Activated CD8-positive, alpha-beta T cell treated with anti-CD3 and anti-CD28 coated beads, Interleukin-2, amount 10 ng/mL, durations not matched to agents 7 days and 5 days (primary cell): ENCODE measurements at places on chromosomes 1 and 21. TPM values are rescaled to one million over a fixed set of nuclear protein-coding genes. Genes with fewer than 3 reads are reported as not detected.

Gene HORMAD1
- not detected for total RNA-seq

Gene S100A7
- total RNA-seq: not detected

Gene ST6GALNAC5
- not detected for total RNA-seq

Gene KRTAP13-2
- total RNA-seq: not detected

Gene TTC22
- 5.0 TPM for total RNA-seq

Gene TTLL10
- total RNA-seq: 0.90 TPM

Gene INKA2
- 4.3 TPM for total RNA-seq

Gene CLDN19
- not detected for total RNA-seq

Gene LCE1E
- total RNA-seq: not detected

Gene CRP
- total RNA-seq: not detected

Gene ASPM
- 87.9 TPM for total RNA-seq

Gene SYT14
- not detected for total RNA-seq

DNA sequence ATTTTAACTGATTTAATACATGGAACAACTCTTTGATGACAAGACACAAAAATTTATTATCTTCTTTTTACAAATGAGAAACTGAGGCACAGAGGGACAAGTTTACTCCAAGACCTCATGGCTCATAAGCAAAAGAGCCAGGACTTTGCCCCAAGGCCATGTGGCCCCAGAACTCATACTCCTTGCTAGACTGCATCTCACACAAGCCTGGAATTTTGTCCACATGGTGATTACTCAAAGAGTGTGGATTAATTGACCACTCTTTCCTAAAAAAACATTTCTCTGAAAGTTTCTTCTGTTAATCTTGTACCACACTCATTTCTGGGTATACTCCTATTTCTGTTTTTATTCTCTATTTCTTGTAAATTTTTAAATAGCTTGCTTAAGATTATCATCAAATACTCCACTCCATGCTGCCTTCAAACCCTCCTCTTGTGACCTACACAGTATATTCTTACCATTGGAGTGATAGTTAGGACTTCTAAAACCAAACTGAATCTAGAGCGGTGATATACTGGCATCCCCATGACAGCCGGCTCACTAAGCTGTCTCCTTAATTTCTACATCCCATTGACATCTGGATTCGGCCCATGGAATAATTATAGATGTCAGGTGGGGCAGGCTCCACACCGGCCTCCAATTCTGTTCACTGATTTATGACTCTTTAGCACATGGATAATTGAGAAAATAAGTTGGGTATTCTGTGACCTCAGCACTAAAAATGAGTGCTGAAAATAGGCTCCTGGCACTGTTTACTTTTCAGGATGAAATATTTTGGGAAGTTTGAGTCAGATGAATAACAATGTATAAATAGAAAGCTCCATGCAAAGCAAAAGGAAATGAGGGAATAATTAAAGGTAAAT is 16.1 kb downstream of the RGS4 start:
- no peak overlapping the region for H3K4me3 ChIP-seq
- H3K36me3 ChIP-seq: no peaks in the 10 kb centered on the region
- no peak for DNase-seq

- peaks cover 32% of the 10 kb centered on the region for H3K4me1 ChIP-seq
- DNase-seq: no peak
- H3K27ac ChIP-seq: no peak overlapping the region
- H3K27me3 ChIP-seq: peaks cover 12% of the 10 kb centered on the region
- H3K36me3 ChIP-seq: no peaks in the 10 kb centered on the region
Measured at GRCh38 chr1:228861832-228862180, 126.5 kb downstream of the RHOU start.

DNA sequence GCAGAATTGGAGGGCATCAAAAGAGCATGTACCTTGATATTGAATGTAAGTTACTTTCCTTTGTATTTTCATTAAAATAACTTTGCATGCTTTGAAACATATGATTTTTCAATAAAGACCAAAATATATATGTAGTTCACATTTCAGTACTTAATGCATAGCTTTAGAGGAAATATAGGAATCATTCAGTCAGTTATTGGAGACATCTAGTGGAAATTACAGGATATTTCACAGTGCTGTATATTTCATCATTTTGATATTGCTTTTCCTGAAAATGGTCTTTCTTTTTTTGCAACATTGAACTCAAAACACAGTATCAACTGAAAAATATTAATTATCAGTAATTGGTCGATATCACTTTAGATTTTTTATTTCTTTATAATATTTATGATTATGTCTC is 375.8 kb downstream of the NCAM2 start:
- no peak overlapping the region for H3K27ac ChIP-seq
- no peak overlapping the region for H3K4me3 ChIP-seq
- no peak for DNase-seq
- no peaks in the 10 kb centered on the region for H3K36me3 ChIP-seq
- no peaks in the 10 kb centered on the region for H3K4me1 ChIP-seq

- H3K4me1 ChIP-seq: peaks cover 6% of the 10 kb centered on the region
- H3K36me3 ChIP-seq: no peaks in the 10 kb centered on the region
- H3K27me3 ChIP-seq: no peaks in the 10 kb centered on the region
- H3K27ac ChIP-seq: no peak overlapping the region
Measured at GRCh38 chr21:46149205-46149901, 6.0 kb downstream of the FTCD start.

DNA sequence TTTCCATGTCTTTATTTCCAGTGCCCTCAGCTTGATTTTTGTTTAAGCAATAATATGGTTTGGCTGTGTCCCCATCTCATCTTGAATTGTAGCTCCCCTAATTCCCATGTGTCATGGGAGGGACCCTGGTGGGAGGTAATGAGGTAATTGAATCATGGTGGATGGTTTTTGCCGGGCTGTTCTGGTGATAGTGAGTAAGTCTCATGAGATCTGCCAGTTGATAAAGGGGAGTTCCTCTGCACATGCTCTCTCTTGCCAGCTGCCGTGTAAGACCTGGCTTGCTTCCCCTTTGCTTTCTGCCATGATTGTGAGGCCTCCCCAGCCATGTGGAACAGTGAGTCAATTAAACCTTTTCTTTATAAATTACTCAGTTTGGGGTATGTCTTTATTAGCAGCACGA is 559.6 kb upstream of the ADAMTS5 start:
- no peak overlapping the region for H3K4me3 ChIP-seq
- no peak overlapping the region for H3K27ac ChIP-seq
- no peaks in the 10 kb centered on the region for H3K27me3 ChIP-seq
- no peak for DNase-seq

GRCh38 chr21:46039891-46040660 is 57.8 kb upstream of the COL6A2 start:
- H3K4me1 ChIP-seq: no peaks in the 10 kb centered on the region
- H3K36me3 ChIP-seq: no peaks in the 10 kb centered on the region
- H3K4me3 ChIP-seq: no peak overlapping the region
- no peak overlapping the region for H3K27ac ChIP-seq

GRCh38 chr1:228150461-228151179 is 890 bp downstream of the GJC2 start:
- no peaks in the 10 kb centered on the region for H3K27me3 ChIP-seq
- no peak overlapping the region for H3K4me3 ChIP-seq
- no peak for DNase-seq
- H3K4me1 ChIP-seq: peaks cover 21% of the 10 kb centered on the region

DNA sequence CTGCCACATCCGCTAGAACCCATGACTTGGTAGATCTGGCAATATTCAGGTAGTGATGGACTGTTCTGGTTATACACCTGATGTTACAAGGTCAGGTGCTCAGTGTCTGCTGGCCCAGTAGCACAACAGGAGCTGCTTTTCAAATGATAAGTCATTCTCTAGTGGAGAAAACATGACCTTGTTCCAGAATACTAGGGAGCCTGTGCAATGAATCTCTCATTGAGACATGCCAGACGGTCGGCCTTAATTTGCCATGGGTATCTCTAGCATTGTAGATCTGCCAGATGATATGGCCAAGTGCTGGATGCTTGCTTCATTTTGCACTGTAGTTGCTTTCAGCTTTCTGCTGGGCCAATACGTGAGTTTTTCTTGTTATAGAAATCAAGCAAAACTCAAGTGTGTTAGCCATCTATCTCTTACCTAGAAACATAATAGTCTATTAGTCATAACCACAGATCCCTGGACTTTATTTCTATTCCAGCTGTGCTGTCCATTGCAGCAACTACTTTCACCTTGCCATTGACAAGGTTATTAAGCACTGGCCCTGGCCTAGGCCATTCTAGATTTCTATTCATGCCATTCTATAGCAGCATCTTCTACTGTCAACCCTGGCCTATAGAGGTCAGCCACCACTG is 13.9 kb upstream of the CENPF start:
- no peaks in the 10 kb centered on the region for H3K36me3 ChIP-seq
- H3K4me3 ChIP-seq: no peak overlapping the region
- peaks cover 6% of the 10 kb centered on the region for H3K27me3 ChIP-seq

DNA sequence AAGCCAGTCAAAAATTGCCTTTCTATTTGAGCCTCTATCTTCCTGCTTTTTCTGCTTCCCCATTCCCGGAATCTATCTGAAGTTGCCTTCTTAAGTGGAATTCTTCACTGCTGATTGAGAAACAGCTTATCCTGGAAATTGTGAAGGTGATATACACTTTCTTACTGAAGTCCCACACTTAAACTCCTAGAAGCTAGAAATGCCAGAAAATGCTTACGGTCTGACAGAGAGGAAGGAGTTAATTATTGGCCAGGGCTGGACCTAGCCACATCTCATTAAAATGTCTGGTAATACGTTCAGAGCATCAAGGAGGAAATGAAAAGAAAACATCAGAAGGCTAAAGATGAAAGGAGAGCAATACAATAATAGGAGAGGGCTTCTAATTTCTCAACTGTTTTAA is 292.5 kb upstream of the SNX7 start:
- no peaks in the 10 kb centered on the region for H3K36me3 ChIP-seq
- H3K27me3 ChIP-seq: peaks cover 6% of the 10 kb centered on the region
- H3K27ac ChIP-seq: no peak overlapping the region
- no peak overlapping the region for H3K4me3 ChIP-seq
- DNase-seq: no peak
- no peaks in the 10 kb centered on the region for H3K4me1 ChIP-seq

GRCh38 chr1:52792036-52792435 is 50.5 kb upstream of the ZYG11A start:
- no peak for DNase-seq
- no peaks in the 10 kb centered on the region for H3K4me1 ChIP-seq
- H3K36me3 ChIP-seq: no peaks in the 10 kb centered on the region
- H3K4me3 ChIP-seq: no peak overlapping the region

- H3K27ac ChIP-seq: no peak overlapping the region
- DNase-seq: peak; percentile 62
- H3K27me3 ChIP-seq: peaks cover 19% of the 10 kb centered on the region
- H3K36me3 ChIP-seq: no peaks in the 10 kb centered on the region
- no peaks in the 10 kb centered on the region for H3K4me1 ChIP-seq
- no peak overlapping the region for H3K4me3 ChIP-seq
Measured at GRCh38 chr1:8015036-8015808, 10.9 kb downstream of the ERRFI1 start.

DNA sequence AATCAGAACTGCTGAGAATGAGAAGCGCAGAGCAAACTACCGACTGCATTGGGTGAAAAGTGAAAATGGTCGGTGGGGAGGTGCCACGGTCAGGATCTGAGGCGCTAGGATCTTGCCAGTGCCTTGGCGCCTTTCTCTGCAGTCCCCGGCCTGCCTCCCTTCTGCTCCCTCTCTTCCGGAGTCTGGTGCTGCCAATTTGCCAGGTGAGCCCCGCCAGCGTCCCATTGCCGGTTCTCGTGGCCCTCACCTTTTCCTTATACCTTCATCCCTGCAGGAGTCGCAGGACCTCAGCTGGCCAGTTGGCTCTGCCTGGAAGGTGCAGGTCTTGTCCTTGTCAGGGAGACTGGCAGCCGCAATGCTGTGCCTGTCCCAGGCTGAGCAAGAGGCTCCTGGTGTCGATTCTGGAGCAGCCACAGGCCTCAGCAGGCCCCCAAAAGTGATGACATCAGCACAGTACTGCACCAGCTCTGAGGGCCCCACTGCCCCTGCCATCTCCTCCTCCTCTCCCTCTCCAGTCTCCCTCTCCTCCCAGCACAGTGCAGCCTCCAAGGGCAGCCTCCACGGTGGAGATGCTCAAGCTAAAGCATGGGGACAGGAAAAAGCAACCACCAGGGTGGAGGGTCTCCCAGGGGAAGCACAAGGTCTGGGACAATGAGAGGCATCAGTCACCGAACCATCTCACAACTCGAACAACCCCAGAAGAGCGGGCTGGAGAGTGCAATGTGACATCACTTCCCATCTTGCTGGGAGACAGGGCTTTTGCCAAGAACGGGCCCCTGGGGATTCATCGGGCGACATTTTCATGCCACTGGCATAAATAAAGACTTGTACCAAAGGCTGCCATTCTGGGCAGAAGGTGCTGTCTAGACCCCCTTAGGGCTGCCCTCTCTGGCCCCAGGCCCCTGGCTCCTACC is 37.1 kb upstream of the H6PD start:
- DNase-seq: no peak
- H3K27me3 ChIP-seq: peaks cover 61% of the 10 kb centered on the region
- H3K4me1 ChIP-seq: peaks cover 20% of the 10 kb centered on the region
- H3K36me3 ChIP-seq: no peaks in the 10 kb centered on the region
- H3K27ac ChIP-seq: no peak overlapping the region

DNA sequence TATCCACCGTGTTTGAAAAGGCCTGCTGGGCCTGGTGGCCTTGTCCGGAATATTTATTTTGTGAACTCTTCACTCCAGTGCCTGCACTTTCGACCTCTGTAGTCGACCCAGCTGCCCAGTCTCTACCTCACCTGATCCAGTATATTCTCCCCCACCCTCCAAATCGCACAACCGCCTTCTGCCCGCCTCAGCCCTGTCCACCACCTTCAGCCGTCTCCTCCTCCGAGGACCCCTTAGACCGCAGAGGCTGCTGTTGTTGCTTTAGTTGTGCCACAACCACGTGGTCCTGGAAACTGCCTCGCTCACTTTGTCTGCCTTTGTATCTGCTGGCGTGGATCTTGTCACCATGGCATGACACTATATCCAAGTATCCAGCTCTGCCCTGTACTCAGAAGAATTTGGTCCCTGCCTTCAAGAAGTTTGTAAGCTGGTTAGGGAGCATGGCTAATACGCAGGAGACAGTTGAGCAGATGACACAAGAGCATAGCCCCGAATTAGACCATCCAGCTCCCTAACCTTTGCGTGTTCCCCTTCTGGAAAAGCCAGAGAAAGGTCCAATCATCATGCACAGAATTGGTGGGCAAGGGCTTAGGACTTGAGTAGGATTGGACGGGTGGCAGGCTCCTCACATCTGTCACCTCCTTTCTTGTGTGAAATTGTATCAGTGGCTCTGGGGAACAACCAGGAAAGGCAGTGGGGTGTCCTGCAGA is 1.5 kb downstream of the PHGDH start:
- peaks cover 20% of the 10 kb centered on the region for H3K27me3 ChIP-seq
- DNase-seq: peak; percentile 29
- H3K4me1 ChIP-seq: peaks cover 46% of the 10 kb centered on the region

DNA sequence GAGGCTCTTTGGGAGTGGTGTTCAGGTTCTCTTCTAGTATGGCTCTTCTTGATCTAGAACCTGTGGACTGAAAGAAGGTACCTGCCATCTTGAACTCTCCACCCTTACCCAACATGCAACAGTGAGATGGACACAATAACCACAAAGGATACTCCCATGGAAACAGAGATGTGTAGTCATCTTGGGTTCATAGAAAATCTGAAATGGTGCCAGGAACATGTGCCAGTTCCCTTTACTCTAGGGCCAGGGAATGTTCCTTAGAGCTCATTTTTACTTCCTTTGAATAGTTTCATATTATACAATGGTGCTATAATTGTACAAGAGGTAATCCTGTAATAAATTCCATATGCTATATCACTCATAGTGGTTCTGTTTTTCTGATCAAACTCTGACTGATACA is 13.2 kb upstream of the SCYL3 start:
- H3K36me3 ChIP-seq: peaks cover 2% of the 10 kb centered on the region
- H3K4me1 ChIP-seq: peaks cover 34% of the 10 kb centered on the region
- H3K27ac ChIP-seq: no peak overlapping the region
